Fibroblast of villous mesenchyme (primary cell): ENCODE measurements at places on chromosomes 13 and 19.

GRCh38 chr19:38107129-38107528, 116.9 kb downstream of the DPF1 start:
- DNase-seq = no peak

DNA sequence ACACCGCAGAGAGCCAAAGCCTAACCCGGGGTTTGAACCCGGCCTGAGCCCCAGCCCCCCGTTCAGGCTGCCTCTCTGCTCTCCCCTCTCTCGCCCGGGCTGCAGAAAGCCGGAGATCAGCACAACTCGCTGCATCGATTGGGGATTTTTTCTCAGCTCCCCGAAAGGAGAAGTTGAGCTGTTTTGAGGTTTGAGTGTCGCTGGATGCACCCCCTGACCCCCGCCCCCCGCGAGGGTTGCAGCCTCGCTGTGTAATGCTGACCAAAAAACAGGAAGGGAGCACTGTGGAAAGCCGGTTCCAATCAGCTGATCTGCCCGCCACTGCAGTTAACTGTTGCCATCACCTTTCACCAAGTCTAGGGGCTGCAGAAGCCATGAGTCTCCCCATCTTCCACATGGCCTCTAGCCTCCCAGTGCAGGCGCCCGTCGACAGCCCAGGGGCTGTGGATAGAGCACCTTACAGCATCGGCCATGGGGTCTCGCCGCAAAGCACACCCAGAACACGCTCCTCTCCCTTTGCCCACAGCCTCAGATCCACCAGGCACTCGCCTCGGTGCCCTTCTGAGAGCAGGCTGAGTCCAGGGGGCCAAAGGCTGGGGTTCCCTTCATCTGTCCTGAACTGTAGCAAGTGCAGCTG, 34.5 kb downstream of the MYO9B start:
- DNase-seq = no peak

DNA sequence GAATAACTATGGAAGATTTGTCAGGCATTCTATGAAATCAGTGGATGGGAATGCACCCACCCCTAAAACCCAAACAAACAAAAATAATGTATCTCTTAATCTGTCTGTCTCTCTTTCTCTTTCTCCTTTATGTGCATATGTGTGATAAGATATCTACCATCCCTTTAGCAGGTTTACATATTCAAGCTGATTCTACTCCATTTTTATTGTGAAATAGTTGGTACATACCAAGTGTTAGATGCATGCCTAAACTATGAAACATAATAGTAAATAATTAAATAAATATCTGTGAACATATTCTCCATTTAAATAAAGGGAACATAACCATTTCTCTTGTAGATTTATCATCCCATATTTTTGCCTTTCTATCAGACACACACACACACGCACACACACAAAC, 121.8 kb upstream of the PCDH9 start:
- no peak for DNase-seq

GRCh38 chr19:55080121-55080967, 4.7 kb downstream of the EPS8L1 start:
- DNase-seq = peak; percentile 63

DNA sequence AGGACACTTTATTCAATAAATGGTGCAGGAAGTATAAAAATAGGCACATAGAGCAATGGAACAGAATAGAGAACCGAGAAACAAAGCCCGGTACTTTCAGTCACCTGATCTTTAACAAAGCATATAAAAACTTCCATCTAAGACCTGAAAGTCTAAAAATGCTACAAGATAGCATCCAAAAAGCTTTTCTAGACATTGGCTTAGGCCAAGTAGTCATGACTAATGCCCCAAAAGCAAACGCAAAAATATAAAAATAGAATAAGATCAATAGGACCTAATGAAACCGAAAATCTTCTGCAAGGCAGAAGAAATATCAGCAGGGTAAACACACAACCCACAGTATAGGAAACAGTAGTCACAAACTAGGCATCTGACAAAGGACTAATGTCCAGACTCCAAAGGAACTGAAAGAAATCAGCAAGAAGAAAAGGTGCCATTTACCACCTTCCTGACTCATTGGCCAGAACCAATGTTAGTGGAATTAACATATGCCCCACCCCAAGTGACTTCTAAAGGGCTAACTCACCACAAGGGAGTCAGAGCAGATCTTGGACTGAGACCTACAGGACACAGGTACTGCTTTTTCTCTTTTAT, 40.8 kb upstream of the CEACAM21 start:
- no peak for DNase-seq

DNA sequence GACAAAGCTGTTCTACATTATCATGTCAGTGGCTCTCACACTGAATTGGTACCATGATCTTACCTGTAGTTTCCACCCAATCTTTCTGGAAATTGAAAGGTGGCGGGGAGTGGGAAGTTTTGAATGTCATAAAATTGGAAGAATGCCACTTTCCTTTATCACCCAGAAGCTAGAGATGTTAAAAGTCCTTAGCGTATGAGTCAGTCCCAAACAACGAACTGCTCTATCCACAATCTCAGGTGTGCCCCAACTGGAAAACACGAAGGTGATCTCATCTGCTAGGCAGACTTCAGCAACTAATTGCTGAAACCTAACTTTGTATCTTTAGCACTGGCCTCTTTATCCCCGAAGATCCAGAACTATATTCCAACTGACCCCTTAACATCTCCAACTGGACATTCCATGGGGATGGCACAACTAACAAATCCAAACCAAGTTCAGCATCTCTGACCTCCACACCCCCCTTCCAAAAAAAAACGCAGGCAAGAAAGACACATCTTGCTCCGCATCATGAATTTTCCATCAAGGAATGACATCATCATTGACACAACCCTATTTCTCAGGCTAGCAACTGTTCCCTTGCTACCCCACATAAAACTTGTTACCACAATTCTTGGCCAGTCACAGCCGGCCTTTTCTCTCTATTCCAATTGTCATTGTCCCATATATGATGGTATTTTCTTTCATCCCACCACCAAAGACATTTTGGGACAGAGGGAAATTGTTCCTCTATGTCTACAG, 175.4 kb downstream of the KLF12 start:
- no peak for DNase-seq

DNA sequence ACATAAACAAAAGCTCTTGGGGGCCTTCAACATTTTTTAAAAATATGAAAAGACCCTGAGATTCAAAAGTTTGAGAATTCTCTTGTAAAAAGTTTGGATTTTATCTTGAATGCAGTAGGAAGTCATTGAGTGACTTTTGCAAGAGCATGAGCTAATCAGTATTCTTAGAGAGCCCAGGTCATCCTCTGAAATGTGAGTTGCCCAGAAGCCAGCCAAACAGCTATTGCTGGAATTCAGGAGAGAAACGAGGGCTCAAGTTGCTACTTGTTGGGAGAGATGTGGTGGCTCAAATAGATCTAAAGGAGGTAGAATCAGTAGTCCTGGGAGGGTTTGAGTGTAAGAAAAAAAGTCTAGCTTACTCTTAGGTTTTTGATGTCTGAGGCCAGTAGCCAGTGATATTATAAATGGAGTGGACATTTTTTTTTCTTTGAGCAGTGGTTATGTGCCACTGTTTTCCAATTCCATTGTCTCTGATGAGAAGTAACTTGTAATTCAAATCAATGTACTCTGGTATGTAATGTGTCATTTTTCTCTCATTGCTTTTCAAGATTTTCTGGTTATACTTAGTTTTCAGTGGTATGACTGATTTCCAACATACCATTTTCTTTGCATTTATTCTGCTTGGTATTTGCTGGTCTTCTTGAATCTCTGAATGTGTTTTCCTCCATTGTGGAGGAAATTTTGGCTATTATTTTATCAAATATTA, 30.7 kb downstream of the LMO7 start:
- peak; percentile 38 for DNase-seq

GRCh38 chr19:11269408-11269807, 7.1 kb upstream of the DOCK6 start:
- DNase-seq = peak; percentile 74

- peak; percentile 19 for DNase-seq
Observed at GRCh38 chr19:13881251-13881691, 4.3 kb downstream of the NANOS3 start.

DNA sequence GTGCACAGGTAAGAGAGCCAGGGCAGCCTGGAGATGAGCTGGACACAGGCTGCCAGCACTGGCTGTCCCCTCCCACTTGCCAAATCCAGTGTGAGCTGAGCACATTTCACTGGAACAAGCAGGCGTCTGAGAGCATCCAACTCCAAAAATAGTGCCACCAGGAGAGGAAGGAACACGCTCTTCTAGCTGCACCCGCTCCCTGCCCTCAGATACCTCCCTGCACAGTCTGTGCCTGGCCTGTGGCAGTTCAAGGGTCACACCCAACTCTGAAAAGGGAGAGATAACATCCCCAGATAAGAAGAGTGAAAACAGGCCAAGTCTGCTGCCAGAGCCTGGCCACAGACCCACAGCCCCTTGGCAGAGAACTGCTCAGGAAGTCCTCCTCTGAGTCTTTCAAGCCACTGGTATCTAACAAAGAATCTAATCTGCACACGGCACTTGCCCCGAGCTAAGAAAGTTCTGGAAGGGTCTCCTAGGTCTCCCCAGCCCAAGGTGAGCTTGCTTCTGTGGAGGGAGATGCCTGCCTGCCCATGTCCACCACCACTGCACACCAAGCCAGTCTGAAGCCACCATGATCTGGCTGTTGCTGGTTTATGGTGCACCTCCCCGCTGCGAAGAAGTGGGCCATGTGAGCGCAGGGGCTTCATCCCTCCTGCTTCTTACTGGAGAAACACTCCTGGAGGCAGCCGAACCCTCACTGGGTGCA, 14.7 kb downstream of the ELL start:
- DNase-seq = peak; percentile 37

GRCh38 chr13:37755349-37755748, 114.2 kb downstream of the TRPC4 start:
- no peak for DNase-seq

GRCh38 chr13:99374994-99375737, 68.0 kb upstream of the GPR183 start:
- no peak for DNase-seq

- no peak for DNase-seq
Observed at GRCh38 chr19:49161987-49162386, 4.4 kb downstream of the TRPM4 start.

DNA sequence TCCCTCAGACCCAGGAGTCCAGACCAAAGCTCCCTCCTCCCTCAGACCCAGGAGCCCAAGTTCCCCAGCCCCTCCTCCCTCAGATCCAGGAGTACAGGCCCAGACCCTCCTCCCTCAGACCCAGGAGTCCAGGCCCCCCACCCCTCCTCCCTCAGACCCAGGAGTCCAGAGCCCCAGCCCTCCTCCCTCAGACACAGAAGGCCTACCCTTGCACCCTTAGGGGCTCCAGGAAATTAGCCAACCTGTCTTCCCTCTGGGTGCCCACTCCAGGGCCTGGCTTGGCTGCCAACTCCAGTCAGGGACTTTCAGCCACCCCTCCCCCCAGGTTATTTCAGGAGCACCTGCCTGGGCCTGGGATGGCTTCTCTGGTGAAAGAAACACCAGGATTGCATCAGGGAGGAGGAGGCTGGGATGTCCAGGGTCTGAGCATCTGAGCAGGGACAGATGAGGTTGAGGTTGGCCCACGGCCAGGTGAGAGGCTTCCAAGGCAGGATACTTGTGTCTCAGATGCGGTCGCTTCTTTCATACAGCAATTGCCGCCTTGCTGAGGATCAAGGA, at the start of gene FGF21:
Gene FGF21, plus strand, starts transcription at position 441 of the 558 bp plus-strand sequence. CDS start 713 bp downstream, outside the sequence.
- DNase-seq = no peak

DNA sequence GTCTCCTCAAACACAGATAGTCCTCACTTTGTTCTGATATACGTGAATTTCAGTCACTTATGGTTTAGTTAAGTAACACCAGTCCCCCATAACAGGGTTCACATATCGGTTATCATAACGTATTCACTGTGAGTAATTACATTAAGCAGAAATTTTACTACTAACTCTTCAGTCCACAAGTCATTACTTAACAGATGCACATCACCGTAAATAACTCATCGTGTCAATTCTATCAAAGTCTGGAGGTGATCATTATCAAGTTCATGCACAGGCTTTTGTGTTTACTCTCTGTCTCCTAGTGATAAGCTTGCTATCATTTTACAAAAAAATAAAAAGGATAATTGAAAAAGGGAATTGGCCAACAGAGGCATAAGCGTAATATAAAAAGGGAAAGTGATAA, 287.4 kb upstream of the ATXN8OS start:
- DNase-seq = no peak
